Spleen (tissue), 13 donors: ENCODE measurements at places on chromosomes 1 and 21. TPM values are rescaled to one million over a fixed set of nuclear protein-coding genes. Genes with fewer than 3 reads are reported as not detected.

IER5 gene
- total RNA-seq = 38.7 TPM

LCE1A gene
- total RNA-seq = not detected

DNA sequence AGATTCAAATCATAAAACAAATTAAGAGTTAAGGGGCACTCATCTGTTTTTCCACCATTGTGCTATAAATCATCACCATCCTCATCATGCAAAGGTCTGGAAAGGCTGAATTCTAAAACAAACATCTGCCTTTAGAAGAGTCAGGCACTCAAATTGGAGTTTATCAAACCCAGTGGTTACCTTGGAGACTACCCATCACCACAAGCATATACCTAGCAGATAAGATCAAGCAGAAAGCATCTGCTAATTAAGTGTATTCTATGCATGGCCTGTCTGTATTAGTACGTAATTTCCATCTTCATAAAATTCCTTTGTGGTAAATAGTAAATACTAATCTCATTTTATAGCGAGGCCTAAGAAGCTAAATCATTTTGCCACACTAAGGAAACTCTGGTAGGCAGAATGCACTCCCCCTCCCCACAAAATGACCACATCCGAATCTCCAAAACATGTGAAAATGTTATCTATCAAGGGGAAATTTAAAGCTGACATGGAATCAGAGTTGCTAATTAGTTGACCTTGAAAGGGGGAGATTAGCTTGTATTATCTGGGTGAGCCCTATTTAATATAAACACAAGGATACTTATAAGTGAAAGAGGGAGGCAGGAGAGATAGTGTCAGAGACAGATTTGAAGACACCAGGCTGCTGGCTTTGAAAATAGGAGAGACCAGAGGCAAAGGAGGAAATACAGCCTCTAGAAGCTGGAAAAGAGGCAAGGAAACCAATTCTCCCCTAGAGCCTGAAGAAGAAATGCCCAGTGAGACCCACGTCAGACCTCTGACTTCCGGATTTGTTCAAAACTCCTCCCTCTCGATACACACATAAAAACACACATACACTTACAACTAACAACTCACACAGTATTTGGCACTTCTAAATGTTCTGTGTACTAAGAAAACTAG lies 23.2 kb downstream of the ARID4B start:
- H3K4me3 ChIP-seq = no peak overlapping the region
- no peaks in the 10 kb centered on the region for H3K36me3 ChIP-seq
- H3K27me3 ChIP-seq = no peaks in the 10 kb centered on the region
- DNase-seq = no peak
- H3K4me1 ChIP-seq = peaks cover 64% of the 10 kb centered on the region
- peak overlapping the region; percentile 24 for H3K27ac ChIP-seq

DNA sequence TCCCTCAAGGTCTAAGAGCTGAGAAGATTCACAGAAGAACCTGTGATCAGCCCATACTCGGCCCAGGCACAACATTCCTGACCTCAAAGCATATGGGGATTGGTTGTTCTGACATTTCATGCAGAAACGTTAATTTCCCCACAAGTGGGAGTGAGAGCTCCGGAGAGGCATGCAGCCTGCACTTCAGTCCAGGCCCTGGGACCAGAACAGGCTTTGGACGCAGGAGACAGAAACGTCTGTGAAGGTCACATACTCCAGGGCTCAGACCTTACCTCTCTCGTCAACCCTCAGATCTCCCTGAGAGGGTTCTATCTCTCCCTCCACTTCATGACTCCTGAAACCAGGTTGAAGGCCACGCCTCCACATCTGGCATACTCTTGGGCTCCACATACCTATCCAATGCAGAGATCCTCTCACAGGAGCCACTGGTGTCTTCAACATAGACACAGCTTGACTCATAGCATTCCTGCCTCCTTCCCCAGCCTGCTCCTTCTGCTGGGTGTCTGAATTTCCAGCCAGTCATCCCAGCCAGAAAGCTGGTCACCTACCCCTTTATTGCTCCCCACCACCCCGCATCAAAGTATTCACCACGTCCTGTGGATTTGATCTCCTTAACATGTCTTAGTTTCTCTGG lies 149.2 kb downstream of the OMA1 start:
- no peaks in the 10 kb centered on the region for H3K27me3 ChIP-seq
- no peak overlapping the region for H3K4me3 ChIP-seq

DNA sequence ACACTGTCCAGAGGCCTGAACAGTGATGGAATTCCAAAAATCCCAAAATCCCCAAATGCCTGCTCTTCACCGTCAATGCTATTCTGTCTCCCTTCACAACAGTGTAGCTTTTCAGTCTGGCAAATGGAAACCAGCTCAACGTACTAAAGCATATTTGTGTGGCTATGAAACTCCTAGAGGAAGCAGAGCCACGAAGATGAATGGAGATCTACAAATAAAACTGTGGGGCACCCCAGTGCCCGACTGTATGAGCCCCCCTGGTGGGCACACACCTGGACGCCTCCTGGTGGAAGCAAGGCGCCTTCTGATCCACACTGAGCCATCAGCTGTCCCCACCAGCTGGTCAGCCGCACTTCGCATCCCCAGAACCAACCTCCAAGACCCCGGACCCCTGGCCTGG lies 129.1 kb upstream of the SOD1 start:
- no peak overlapping the region for H3K27ac ChIP-seq
- H3K36me3 ChIP-seq = no peaks in the 10 kb centered on the region
- H3K27me3 ChIP-seq = no peaks in the 10 kb centered on the region
- no peak overlapping the region for H3K4me3 ChIP-seq

CLCA2 gene
- total RNA-seq = not detected

OR2L13 gene
- total RNA-seq = 0.34 TPM

ERO1B gene
- total RNA-seq = 29.4 TPM

- peak overlapping the region; percentile 47 for H3K27ac ChIP-seq
- DNase-seq = no peak
- no peaks in the 10 kb centered on the region for H3K27me3 ChIP-seq
- H3K4me1 ChIP-seq = peaks cover 43% of the 10 kb centered on the region
Observed at GRCh38 chr1:77950873-77951272, 28.0 kb downstream of the FUBP1 start.

GNG12 gene
- 102 TPM for total RNA-seq

DNA sequence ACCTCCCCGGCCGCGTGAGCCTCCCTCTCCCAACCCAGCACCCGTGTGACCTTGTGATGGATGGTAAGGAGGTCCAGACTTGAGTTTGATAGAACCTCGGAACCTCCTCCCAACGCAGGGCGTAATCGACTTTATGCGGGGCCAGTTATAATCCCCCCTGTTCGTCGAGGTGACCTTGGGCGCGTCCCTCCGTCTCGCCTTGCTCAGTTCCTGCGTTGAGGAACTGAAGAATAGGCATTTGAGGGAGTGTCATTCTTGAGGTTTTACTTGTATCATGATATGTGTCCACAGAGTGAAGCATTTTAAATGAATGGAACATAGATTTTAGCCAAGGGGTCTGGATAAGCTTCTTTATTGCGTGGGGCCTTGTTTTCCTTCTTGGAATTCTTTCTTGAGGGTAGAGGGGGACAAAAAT lies 433 bp downstream of the TIMM17A start:
- no peak for DNase-seq
- H3K4me1 ChIP-seq = peaks cover 20% of the 10 kb centered on the region
- H3K27me3 ChIP-seq = no peaks in the 10 kb centered on the region
- H3K4me3 ChIP-seq = peak overlapping the region; percentile 73
- H3K27ac ChIP-seq = peak overlapping the region; percentile 83
- H3K36me3 ChIP-seq = peaks cover 37% of the 10 kb centered on the region

CFHR2 gene
- total RNA-seq = not detected

GRCh38 chr1:93597709-93598108 lies 83.9 kb downstream of the BCAR3 start:
- no peak overlapping the region for H3K4me3 ChIP-seq
- no peaks in the 10 kb centered on the region for H3K27me3 ChIP-seq
- no peak overlapping the region for H3K27ac ChIP-seq
- H3K4me1 ChIP-seq = no peaks in the 10 kb centered on the region
- H3K36me3 ChIP-seq = no peaks in the 10 kb centered on the region

DNA sequence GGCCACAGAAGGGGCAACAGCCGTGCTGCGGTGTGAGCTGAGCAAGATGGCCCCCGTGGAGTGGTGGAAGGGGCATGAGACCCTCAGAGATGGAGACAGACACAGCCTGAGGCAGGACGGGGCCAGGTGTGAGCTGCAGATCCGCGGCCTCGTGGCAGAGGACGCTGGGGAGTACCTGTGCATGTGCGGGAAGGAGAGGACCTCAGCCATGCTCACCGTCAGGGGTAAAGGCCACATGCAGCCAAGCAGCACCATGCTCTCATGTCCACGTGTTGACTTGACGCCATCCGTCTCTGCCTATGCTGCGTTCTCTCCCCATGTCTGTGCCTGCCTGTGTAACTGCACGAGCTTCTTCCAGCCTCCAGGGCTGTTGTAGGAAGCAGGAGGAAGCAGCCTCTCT lies 85.5 kb downstream of the OBSCN start:
- DNase-seq = peak; percentile 53
- no peaks in the 10 kb centered on the region for H3K27me3 ChIP-seq
- H3K4me3 ChIP-seq = no peak overlapping the region
- no peaks in the 10 kb centered on the region for H3K4me1 ChIP-seq
- H3K36me3 ChIP-seq = no peaks in the 10 kb centered on the region

- H3K36me3 ChIP-seq = no peaks in the 10 kb centered on the region
- DNase-seq = no peak
- H3K4me3 ChIP-seq = no peak overlapping the region
- H3K27ac ChIP-seq = no peak overlapping the region
Observed at GRCh38 chr1:243923292-243924171, 73.5 kb upstream of the AKT3 start.

- H3K27ac ChIP-seq = no peak overlapping the region
- no peaks in the 10 kb centered on the region for H3K27me3 ChIP-seq
- no peaks in the 10 kb centered on the region for H3K36me3 ChIP-seq
Observed at GRCh38 chr1:59071876-59072582, 224.9 kb upstream of the FGGY start.

DNA sequence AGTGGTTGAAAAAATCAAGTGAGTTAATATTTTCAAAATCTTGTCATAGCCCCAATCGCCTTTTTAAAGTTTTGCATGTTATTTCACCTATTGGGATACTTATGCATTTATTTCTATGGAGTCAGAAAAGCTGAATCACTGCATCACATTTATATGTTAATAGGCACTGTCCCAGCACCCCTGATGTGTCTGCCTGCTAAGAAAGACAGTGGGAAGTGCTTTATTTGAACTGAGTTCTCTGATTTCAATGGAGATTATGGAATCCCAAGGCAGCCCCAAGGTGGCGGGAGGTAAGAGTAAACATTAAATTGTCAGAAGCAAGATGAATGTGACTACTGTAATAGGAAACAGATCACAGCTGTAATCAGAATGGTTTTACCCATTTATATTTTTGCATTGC lies 2225.7 kb downstream of the NCAM2 start:
- H3K27me3 ChIP-seq = no peaks in the 10 kb centered on the region
- no peaks in the 10 kb centered on the region for H3K4me1 ChIP-seq
- H3K4me3 ChIP-seq = no peak overlapping the region
- DNase-seq = no peak

OR10Z1 gene
- total RNA-seq = not detected

- no peaks in the 10 kb centered on the region for H3K4me1 ChIP-seq
- DNase-seq = no peak
- H3K36me3 ChIP-seq = no peaks in the 10 kb centered on the region
- no peak overlapping the region for H3K4me3 ChIP-seq
- no peak overlapping the region for H3K27ac ChIP-seq
- peaks cover 5% of the 10 kb centered on the region for H3K27me3 ChIP-seq
Observed at GRCh38 chr1:115078708-115079107, 10.6 kb downstream of the TSPAN2 start.

DNA sequence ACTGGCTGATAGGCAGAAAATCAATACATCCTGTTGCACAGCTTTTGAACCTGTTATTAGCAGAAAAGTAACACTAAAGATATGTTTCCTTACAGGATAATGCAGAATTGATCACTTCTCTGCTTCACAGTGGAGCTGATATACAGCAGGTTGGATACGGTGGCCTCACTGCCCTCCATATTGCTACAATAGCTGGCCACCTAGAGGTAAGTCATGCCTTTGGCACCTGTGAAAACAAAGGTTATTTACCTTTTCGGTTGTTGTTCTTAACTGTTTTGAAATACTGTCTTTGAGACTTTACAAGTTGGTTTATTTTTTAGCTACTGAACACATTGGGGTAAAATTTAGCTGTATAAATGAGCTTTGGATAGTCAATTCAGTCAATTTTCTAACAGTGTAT lies 36.3 kb downstream of the TNNI3K start:
- no peak overlapping the region for H3K4me3 ChIP-seq
- no peak overlapping the region for H3K27ac ChIP-seq
- DNase-seq = no peak
- H3K4me1 ChIP-seq = no peaks in the 10 kb centered on the region
- H3K27me3 ChIP-seq = no peaks in the 10 kb centered on the region

TMOD4 gene
- not detected for total RNA-seq

- H3K27ac ChIP-seq = no peak overlapping the region
- no peaks in the 10 kb centered on the region for H3K27me3 ChIP-seq
- H3K36me3 ChIP-seq = no peaks in the 10 kb centered on the region
- no peak for DNase-seq
- H3K4me3 ChIP-seq = no peak overlapping the region
Observed at GRCh38 chr1:158251163-158251562, 3.1 kb upstream of the CD1A start.

GRCh38 chr21:31629972-31630711 lies 29.4 kb upstream of the SOD1 start:
- H3K4me1 ChIP-seq = no peaks in the 10 kb centered on the region
- no peak overlapping the region for H3K4me3 ChIP-seq
- H3K36me3 ChIP-seq = no peaks in the 10 kb centered on the region
- no peaks in the 10 kb centered on the region for H3K27me3 ChIP-seq
- no peak overlapping the region for H3K27ac ChIP-seq
- DNase-seq = no peak

CFAP107 gene
- total RNA-seq = not detected

DNA sequence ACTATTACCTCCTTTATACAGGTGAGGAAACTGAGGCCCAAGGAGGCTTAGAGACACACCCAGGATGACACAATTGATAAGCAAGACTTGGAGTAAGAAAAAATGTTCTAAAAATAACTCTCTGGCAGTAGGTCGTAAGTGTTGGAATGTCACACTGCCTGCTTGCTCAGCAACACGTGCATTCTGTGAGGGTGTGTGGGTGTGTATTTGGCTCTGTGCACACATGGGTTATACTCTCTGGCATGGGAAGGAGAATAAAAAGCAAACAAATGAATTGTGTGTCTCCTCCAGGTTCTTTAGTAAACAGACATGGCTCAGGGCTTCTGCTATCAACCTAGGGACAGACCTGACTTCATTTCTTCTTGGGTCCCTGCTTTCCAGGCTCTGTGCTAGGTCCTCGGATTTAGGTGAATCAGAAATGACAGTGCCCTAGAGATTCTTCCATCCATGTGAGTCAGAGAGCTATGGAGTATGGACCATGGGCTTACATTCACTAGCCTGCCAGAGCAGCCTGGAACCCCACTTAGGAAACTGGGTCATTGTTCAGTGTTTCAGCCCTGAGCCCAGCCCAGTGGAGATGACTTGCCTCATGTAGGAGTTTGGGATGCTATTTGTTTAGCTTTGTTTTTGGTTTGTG lies 72.4 kb downstream of the ELAVL4 start:
- peaks cover 34% of the 10 kb centered on the region for H3K27me3 ChIP-seq
- no peaks in the 10 kb centered on the region for H3K4me1 ChIP-seq
- no peaks in the 10 kb centered on the region for H3K36me3 ChIP-seq

CD1E gene
- not detected for total RNA-seq
